ENCODE measurements at places on chromosomes 3 and 15.

DNA sequence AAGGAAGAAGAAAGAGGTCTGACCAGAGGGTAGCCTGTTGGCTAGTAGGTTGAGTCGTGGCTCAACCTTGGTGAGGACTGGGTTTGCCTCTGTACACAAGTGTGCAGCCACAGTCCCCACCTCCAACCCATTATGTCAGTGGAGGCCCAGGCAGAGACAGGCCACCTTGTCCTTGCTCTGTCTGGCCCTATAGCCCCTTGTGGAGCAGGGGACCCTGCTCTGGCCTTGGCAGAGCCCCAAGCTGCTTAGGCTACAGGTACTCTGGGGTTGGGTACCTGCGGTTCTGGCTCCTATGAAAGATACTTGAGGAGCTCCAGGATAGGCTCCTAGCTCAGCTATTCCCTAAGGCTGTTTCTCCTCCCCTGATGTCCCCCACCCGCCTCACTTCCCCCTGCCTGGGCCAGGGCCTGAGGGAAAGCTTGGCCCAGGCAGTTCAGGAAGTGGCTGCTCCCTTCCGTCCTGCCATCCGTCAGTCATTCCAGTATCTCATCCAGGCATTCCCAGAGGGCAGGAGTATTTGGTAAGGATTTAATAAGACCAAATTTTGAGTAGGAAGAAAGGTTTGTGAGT lies 44.0 kb downstream of the FGD5 start:
- DNase-seq, result no peak

DNA sequence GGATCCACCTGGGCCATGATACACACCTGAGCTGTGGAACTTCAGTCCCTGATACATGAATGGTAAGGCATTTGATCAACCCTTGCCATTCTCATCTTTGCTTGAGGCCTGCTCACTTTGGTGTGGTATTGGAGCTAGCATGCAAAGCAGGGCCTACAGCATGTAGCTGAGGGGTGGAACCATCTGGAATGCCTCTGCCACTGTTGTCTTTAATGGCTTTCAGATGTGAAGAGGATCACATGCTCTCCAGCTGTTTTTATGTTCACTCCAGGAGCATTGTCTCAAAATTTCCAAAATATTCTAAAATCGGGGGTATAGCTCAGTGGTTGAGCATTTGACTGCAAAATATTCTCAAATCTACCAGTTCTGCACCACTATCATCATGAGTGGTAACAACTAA lies 64.4 kb upstream of the PHLDB2 start:
- DNase-seq, result no peak

DNA sequence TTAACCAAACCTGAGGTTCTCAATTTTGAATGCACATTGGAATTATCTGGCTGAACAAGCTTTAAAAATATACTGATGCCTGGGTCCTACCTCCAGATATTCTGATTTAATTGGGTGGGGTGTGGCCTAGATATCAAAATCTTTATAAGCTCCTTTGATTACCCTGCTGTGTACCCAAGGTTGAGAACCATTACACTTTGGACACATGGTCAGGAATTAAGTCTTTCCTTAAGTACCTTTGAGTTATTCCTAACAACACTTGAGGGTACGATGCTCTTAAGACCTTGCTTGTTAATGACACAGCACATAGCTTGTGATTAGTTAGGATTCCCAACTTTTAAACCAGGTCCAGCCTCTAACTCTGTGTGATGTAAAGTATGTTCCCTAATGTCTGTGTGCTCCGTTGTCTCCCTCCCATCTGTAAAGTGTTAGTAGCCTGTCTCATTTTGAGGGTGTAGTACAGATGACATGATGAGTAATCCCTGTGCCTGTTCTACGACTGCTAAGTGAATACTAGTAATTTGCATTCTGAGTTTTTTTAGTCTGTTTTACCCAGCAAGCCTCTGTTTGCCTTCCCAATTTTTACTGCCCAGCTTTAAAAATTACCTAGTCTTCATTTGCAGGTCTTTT lies 154.9 kb downstream of the KLHL25 start:
- DNase-seq, result no peak

DNA sequence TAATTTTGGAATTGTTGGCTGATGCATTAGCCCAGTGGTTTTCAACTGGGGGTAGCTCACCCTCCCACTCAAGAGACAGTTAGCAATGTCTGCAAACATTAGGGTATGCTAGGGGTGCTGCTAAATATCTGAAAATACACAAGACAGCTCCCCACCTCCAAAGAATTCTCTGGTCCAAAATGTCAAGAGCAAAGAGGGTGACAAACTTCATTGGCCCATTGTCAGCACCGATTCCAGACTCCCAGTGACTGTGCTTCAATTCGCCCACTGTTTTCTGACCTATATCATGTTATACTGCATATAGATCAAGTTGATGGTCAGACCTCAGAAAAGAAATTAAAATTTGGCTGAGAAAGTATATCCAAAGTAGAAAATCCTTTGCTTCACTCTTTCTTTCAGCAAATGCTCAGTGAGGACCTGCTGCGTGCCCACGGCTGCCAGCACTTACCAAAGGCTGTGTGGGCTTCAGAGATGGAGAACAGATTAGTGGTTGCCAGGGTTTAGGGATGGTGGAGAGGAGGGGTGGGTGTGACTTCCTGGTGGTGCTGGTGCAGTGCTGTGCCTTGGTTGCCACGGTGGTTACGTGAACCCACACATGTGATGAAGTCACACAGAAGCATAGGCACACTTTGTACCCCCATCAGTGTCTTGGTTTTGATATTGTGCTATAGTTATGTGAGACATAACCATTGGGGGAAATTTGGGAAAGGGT lies 204.0 kb downstream of the PLCL2 start:
- no peak for DNase-seq

- no peak for DNase-seq
These were observed 67.7 kb downstream of the LDHAL6B start for GRCh38 chr15:59274126-59274970.

DNA sequence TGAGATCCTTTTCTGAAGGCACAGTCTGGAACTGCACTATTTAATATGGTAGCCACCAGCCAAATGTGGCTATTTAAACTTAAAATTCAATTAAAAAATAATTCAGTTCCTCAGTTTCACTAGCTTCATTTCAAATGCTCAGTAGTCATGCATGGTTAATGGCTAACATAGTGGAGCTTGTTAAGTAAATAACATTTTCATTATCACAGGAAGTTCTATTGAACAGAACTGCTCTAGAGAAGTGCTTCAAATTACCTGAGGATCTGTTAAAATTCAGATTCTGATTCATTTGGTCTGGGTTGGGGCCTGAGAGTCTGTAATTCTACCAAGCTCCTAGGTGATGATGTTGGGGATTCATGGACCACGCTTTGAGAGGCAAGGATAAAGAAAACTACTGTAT lies 109.6 kb upstream of the THRB start:
- no peak for DNase-seq

DNA sequence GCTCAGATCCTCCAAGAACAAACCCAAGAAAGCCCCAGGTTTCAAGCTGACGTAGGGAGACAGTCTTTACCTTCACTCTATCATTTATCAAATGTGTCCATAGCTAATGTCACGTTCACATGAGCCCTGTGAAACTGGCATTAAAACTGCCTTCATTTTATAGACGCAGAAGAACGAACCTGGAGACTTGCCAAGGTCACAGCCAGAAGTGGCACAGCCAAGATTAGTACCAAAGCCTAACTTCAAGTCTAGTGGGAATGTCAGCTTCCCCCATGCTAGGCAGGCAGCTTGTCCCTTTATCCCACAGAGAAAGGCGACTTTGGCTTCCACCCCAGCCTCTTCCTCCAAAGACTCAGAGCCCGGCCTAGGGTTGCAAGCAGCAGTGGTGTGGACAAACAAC lies 517.2 kb downstream of the SHQ1 start:
- no peak for DNase-seq

DNA sequence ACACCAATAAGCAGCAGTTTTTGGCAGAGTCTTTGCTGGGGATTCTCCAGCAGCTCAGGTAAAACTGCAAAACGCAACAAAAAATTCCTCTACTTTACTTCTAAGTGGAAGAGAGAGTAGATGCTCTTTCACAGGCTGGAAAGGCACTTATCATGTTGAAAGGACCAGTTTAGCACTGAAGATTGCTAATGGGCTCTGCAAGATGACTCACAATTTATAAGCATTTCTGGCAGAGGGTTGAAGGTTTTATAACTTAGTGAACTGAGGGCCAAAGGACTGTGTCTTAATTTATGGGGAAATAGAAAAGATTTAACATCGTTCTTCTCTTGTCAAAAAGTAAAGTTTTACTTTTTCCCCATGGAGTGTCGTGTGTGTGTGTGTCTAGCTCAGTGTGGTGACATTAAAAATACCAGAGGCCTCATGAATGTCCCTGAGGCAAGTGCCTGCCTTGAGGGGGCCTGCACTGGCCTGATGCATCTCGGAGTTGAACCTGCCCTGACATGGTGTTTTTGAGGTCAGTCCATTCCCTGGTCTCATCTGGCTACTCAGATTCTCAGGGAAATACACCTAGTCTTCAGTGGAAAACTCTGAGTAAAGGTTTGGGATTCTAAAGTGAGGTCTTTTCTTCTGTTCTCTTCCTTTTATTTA lies 1092.0 kb downstream of the NAALADL2 start:
- DNase-seq, result no peak

- DNase-seq, result no peak
These were observed 2.3 kb downstream of the MELTF start for GRCh38 chr3:197027151-197027895.

DNA sequence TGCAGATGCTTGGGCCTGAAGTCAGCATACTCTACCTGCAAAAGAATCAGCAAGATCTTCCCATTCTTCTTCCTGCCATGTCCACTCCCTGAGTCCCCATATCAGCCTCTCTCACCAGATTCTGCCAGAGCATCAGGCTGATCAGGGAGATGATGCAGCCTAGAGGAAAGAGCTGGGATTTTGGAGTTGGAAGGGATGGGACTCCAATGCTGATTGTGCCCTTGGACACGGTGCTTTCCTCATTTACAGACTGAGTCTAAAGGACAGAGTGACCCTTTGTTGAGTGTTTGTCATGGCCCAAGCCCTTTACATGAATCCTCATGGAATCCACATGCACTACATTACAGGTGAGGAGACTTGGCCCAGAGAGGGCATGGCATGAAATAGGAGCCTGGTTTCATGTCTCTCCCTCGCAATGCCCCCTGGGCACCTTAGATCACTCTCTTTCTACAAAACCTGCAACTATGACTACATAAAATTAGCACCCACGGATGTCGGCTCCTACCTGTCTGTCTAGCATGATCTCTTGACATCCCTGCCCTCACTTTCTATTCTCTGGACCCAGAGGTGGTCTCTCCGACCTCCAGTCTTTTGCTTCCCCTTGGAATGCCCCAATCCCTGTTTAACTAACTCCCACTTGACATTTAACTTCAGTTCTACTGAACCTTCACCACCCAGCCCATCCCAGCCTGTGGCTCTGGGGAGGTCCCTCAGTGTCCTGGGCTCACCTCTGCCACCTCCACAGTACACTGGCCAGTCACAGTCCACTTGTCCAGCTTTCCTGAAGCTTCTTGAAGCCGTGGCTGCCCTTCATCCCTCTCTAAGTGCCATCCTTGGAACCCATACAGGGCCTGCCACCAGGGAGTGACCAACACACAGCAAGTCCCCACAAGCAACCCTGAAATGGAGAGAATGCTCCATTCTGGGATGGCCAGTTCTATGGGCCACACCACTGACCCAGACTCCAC lies 173.5 kb downstream of the ABHD5 start:
- no peak for DNase-seq

DNA sequence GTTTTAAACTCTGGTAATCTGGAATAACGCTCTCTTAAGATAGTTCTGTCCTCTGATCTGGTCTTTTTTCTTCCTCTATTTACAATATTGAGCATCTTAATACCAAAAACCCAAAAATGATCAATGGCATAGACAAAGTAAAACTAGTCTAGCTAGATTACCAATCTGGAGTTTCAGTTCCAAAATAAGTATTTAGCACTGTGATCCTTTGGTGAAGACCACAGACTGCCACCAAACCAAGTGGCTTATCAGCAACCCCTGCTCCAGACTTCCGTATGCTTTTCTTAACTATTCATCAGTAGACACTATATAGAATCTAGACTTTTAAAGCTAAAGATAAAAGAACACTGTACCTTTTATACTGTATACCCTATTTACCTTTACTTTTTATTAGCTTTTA lies 35.5 kb upstream of the MAN2C1 start:
- no peak for DNase-seq

DNA sequence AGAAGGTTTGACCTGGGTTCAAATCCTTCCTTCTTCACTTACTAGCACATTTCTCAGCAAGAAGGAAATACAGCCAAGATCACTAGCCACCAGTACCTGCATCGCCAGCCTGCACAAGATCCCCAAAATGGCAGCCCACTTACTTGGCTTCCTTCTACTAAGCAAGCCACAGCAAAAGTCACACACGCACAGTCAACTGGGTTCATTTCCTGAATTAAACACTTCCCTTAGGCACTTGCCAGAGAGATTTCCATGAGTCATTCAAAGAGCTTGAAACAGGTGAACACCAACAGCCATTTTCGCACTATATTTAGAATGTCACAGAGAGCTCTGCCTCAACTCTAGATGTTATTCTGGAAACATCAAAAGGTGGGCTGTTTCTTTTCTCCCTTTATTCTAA lies 42.6 kb downstream of the MGLL start:
- no peak for DNase-seq

DNA sequence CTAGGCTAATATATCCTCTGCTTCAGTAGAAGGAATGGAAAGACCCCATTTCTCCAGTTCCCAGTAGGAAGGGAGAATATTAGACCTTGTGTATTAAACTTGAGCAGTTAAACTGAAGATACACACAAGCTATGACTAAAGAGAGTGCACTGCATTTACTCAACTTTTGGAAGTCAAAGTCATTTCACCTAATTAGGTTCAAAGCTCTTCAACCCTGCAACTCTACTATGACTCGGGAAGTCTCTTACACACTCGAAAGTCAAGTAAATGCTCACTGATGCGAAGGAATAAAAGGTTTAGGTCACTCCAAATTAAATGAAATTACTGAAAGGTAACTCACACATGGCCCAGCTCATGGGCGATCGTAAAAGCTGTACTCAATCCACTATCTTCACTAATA lies 33.8 kb downstream of the ADAMTS9 start:
- DNase-seq, result no peak

DNA sequence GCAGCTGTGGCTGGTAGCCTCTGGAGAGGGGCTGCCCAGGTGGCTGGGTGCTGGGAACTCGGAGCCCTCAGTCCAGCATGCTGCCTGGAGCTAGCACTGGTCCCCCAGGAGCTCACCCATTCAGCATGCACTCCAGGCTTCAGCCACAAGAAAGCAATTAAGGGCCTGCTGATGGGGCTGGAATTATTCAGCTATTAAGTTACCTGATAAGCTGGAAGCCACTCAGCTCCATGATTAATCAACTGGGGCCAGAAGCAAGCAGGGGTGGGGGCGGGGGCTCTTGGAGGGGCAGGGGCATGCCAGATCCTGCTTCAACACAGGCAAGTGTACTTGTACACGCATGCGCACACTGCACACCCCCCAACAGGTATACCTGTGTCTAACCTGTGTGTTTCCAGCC lies 22.1 kb upstream of the TMEM115 start:
- DNase-seq, result no peak

DNA sequence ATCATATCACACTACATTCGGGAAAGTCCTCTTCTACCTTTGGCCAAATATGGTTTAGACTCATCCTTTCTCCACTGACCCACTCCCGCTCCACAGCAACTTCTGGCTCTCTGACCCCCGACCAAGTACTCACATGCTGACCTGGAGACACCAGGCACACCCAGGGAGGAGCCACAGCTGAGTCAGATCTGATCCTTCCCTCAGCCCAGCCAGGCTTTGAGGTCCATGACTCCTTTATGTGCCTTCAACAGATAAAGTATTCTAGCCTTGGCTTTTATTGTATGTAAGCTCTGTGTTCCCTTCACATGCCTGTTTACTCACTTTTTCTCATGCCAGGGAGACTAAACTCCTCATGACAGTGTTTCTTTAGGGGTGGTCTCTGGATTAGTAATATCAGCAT lies 166.9 kb upstream of the UMPS start:
- no peak for DNase-seq
